Frontal cortex (tissue), 4 donors: ENCODE measurements at places on chromosomes 7 and 10. TPM values are rescaled to one million over a fixed set of nuclear protein-coding genes. Genes with fewer than 3 reads are reported as not detected.

Gene LIPJ
- total RNA-seq = 3.7 TPM

DNA sequence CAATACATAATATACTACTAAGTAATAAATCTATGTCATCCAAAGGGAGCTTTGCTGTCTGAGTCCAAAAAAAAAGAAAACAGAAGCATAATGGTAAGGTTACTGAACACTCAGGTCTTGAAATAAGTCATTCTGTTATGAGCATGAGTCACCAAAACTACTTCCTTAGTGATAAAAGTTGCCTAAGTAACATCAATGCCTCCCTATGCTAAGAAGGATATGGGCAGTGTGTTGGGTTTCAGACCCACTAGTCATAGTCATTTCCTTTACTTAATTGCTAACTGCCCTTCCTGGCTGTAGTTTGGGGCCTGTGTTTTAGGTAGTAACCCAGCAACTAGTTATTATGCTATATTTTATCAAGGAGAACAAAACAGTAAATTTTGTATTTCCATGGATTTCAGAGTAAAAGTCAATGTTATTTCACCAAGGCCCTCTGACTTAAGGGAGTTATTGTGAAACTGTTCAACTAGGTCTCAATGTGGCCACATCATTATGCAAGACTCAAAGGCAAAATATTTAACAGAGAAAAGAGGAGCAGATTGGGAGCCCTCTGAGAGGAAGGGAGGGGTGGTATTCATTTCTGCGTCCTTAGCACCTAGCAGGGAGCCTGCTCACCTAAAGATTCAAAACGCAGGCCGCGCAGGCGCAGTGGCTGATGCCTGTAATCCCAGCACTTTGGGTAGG is 11.7 kb upstream of the VIM start:
- DNase-seq = no peak

Gene C10orf53
- total RNA-seq = not detected

DNA sequence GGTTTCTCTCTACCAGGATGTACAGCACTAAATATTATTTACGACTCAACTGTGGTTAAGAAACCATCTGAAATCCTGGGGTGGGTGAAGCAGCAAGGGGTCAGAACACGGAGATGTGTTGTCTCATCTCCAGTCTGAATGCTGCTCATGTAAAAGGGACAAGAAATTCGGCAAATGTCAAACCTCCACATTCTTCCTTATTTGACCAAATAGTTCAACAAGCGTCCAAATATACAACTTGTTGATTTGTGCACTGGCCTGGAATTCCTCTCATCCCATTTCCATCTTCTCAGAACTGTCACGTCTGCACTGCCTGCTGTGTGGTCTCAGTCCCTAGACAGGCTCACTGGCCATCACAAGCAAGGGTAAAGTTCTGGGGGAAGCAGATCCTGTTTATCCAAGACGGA is 520.0 kb downstream of the PARD3 start:
- no peak for DNase-seq

DNA sequence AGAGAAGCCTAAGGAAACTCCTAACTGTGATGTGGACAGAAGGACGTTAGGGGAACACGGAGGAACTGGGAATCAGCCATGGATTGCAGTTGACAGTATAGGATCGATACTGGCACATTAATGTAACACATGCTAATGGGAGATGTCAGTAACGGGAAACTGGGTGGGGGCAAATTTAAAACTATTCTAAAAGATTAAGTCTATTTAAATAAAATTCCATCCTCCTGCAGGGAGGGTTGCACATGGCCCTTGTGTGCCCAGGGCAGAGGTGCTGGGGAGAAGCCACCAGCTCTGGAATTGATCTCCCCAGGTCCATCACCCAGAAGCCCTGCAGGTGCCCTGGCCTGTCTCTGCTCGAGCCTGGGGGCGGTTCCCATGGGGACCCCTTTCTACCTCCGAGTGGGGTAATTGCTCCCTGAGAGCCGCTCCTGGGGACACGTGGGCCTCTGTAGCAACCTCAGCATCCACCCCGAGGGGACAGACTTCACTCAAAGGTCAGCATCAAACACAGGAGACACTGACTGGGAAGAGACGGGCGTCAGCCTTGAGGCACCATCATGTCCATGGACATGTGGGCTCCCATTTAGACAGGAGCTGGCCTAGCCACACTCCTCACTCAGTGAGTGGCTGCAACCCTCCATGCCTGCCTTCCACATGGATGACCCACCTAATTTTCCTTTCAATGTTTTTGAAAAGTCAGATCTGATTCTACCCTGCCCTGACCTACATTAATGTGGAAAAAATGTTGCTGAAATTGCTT is 21.1 kb downstream of the SCART1 start:
- DNase-seq = peak; percentile 7

Gene LEP
- total RNA-seq = not detected

Gene GALNT17
- 26.5 TPM for total RNA-seq

DNA sequence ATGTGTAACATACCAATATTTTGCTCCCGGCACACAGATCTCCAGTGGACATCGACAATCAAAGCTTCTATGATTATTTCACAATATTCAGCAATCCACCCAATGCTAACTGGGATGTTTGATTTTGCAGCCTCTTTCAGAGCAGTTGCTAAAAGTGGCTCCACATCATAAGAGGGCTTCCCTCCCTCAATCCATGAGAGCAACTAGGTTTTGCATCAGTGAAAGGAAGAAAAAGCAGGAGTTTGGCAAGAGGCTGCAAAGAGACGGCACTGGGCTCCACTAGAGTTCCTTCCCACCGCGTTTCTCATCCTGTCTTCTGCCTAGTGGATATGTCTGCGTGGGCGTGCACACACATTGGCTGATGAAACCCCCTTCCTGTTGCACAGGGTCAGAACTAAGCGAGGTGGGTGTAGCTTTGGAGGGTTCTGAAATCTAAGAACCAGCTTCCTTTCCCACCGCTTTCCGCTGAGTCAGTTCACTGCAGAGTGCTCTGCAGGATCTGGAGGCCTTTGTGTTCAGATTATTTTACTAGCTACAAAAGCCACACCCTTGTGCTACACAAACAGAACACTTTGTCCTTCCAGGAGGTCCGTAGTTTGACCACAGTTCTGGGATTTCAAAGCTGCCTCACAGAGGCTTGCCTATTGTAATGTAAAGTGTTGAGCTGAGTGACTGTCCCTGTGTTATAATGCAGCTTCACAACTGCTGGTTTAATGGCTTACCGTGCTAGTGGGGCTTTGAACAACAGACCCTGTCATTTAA is 28.1 kb downstream of the ARL4A start:
- peak; percentile 29 for DNase-seq

Gene NPFFR1
- total RNA-seq = 1.2 TPM

DNA sequence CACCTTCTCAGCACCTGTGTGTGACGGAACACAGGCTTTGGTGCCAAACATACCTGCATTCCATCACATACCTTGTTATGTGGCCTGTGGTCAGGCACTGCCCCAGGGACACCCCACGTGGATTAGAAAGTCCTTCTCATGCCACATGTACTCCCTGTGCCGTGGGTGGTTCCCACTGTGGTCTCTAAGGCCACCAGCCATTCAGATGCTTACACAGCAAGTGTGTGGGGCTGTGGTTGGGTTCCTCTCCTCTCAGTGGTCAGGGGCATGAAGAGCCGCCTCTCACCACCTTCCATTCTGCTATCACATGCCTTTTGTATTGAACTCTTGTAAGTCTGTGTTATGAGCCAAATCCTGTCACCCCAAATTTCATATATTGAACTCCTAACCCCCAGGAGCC is 85.1 kb upstream of the IGFBP3 start:
- DNase-seq = no peak

GRCh38 chr10:75042292-75042974 is 69.0 kb upstream of the SAMD8 start:
- no peak for DNase-seq
